ENCODE measurements at places on chromosomes 6 and 20.

GRCh38 chr20:41002842-41003142 lies 25.8 kb upstream of the TOP1 start:
- DNase-seq, result no peak

- DNase-seq, result no peak
Measured at GRCh38 chr6:41652866-41653652, 14.8 kb downstream of the MDFI start.

DNA sequence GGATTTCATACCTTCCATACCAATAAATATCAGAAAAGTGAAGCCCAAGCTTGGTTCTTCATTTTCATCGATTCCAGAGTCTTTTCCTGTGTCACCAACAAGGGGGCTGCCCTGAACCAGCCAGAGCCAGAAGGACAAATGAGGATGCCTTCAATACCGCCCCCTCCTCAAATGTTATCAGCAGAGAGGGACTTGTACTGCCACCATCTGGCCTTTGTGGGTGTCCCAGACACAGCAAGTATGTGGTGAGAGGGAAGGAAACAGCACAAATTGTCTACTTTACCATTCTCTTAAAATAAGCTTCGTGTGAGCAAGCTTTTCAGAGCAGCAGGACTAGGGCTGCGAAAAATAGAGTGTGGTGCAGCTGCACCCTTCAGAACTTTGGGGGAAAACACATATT lies 165.3 kb downstream of the SOBP start:
- DNase-seq, result no peak

DNA sequence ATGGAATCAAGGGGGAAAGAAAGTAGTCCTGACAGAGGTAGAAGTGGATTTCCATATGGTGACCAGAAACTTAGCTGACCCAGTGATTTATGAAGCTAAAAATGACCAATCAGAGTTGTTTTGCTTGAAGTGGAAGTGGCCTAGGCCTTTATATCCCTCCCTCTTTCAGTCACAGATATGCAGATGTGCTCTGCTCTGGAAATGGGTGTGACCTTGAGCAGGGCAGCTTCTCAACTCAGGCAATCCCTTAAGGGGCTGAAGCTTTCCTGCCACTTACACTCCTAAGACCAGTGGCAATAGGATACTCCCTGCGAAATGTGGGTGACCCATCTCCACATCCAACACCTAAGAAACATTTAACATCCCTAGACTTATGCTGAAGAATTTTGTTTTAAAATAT lies 256.6 kb downstream of the EYS start:
- no peak for DNase-seq

- no peak for DNase-seq
Measured at GRCh38 chr6:62737792-62738191, 451.8 kb upstream of the KHDRBS2 start.

DNA sequence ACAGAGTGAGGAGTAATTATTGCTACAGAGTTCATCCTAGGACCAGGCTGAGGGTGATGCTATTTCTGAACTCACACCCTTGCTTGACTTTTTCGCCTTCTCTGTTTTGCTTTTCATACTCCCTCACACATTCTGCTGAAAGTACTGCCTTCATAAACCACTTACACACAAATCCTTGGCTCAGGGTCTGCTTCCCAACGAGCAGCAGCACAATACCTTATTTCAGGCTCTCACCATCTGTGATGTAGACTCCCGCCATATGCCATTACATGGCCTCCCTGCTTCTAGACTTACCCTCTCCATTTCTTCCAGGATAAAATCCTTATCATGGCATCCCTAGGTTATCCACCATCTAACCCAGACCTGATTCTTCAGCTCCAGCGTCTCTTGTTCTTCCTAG lies 321.3 kb upstream of the SPTLC3 start:
- DNase-seq, result no peak

GRCh38 chr6:81997090-81997926 lies 244.8 kb upstream of the TENT5A start:
- peak; percentile 48 for DNase-seq

DNA sequence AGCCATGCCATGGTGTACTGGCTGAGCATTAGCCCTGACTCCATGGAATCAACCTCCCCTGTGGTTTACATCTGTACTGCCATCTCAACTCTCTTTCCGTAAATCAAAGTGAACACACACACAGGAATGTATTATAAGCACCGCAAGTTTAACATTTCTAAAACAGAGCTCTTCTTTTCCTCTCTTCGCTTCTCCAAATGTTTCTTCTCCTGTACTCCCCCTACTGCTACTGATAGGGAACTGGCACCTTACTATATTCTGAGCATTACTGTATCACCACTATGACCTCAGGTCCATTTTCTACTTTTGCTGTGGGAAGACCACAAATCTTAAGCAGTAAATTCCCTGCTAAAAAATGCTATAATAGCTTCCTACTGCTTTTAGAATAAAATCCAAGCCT lies 101.2 kb downstream of the NUS1 start:
- DNase-seq, result peak; percentile 18
